Foreskin keratinocyte (primary cell): ENCODE measurements at places on chromosomes 7 and 10. TPM values are rescaled to one million over a fixed set of nuclear protein-coding genes. Genes with fewer than 3 reads are reported as not detected.

DNA sequence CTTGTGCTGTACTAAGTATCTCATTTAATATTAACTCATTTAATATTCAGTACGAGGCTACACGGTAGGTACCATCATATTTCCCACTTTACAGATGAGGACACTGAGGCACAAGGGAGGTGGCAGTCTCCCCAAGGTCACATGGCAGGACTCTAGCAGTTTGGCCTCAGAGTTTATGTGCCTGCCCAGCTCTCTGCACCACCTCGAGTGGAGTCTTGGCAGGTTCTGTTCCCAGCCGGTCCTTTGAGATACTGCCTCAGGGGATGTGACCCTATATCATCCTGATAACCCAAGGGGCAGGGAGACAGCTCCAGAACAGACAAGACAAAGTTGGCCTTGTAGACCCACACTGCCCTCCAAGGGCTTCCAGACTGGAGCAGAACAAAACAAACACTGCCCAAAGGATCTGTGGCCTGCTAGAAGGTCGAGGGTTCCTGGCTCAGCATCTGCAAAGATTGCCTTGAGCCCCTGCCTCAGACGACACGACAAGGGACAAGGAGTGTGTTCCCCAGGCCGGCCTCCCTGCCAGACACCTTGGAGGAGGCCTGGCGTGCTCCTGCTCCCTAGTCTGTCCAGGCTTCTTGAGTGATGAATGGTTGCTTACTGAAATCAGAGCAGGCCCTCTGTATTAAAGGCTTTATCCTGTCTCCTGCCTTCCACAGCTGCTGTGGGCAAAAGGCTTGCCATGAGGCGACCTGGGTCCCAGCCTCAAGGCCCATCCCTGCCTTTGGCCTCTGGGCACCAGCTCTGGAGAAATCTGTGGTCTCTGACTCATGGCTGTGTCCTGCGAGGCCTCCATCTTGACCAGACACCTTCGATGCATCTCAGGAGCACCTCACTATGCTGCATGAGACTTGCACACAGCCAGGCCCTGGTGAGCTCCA, 3.9 kb upstream of the PWWP2B start:
- DNase-seq, result peak; percentile 23

GRCh38 chr10:34812771-34813170, 2.3 kb downstream of the PARD3 start:
- DNase-seq, result no peak

- DNase-seq, result no peak
Measured at GRCh38 chr10:76456197-76456596, 1024.8 kb downstream of the LRMDA start.

- DNase-seq, result no peak
Measured at GRCh38 chr10:131871673-131872005, 29.2 kb upstream of the PPP2R2D start.

The PRR15 gene
- 5.0 and 5.7 TPM in 2 replicates for total RNA-seq
